ENCODE measurements at places on chromosomes 5 and 9.

GRCh38 chr9:18569941-18570630, 96.1 kb downstream of the ADAMTSL1 start:
- no peak for DNase-seq

DNA sequence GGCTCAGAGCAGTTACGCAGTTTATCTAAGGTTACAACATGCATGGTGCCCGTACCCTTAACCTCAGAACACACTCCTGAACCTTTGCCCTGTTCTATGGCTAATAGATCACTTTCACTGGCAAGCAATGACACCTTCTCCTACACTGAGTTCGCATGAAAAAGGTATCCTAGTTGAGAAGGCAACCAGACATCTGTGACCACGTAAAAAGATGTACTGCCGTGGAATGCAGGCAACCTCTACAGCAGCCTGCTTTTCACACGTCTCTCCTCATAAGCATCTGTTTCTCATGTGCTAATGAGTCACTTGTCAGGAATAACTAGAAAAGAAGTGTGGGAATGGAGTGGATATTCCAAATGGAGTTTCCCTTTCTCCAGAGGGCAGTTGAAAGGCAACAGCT, 71.4 kb downstream of the FBXO38 start:
- no peak for DNase-seq

GRCh38 chr5:40486437-40487275, 193.1 kb upstream of the PTGER4 start:
- DNase-seq, result peak; percentile 34

GRCh38 chr5:36796155-36796554, 80.4 kb upstream of the NIPBL start:
- DNase-seq, result no peak

GRCh38 chr9:89942643-89943042, 337.8 kb downstream of the GADD45G start:
- DNase-seq, result no peak

- no peak for DNase-seq
Measured at GRCh38 chr5:72503888-72504491, 3.2 kb downstream of the ZNF366 start.

GRCh38 chr5:78527054-78527859, 121.3 kb downstream of the LHFPL2 start:
- DNase-seq, result no peak

Data from CD4-positive, alpha-beta T cell treated with Interleukin-6 for 4 hours (primary cell).